ENCODE measurements at places on chromosomes 1 and 21.

DNA sequence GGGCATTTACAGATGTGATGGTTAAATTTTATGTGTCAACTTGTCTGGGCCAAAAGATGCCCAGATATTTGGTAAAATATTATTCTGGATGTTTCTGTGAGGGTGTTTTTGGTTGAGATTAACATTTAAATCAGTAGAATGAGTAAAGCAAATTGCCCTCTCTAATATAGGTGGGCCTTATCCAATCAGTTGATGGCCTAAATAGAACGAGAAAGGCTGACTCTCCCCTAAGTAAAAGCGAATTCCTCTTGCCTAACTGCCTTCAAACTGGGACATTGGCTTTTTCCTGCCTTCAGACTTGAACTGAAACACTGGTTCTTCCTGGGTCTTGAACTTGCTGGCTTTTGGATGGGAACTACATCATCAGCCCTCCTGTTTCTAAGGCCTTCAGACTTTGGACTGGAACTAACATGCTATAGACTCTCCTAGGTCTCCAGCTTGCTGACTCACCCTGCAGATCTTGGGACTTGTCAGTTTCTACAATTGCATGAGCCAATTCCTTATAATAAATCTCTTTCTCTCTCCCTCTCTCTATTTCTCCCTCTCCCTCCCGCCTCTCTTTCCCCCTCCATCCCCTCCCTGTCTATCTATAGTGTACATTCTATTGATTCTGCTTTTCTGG, 10.2 kb upstream of the NAV1 start:
- DNase-seq, result no peak

- no peak for DNase-seq
Measured at GRCh38 chr1:154115180-154115579, 39.7 kb downstream of the NUP210L start.

DNA sequence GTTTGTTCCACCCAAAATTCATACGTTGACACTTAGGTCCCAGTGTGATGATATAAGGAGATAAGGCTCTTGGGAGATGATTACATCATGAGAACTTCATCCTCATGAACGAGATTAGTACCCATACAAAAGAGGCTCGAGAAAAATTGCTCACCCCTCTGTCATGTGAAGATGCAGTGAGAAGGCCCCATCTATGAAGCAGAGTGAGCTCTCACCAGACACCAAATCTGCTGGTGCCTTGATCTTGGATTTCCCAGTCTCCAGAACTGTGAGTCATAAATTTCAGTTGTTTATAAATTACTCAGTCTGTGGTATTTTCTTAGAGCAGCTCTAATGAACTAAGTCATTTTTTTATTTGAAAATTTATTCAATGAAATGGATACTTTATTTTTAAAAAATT, 42.6 kb upstream of the USP25 start:
- no peak for DNase-seq

GRCh38 chr1:61636376-61636775, 88.6 kb downstream of the TM2D1 start:
- no peak for DNase-seq

GRCh38 chr21:42997053-42997452, 22.7 kb downstream of the PKNOX1 start:
- no peak for DNase-seq

- DNase-seq, result no peak
Measured at GRCh38 chr1:38746402-38746935, 113.1 kb downstream of the RRAGC start.

DNA sequence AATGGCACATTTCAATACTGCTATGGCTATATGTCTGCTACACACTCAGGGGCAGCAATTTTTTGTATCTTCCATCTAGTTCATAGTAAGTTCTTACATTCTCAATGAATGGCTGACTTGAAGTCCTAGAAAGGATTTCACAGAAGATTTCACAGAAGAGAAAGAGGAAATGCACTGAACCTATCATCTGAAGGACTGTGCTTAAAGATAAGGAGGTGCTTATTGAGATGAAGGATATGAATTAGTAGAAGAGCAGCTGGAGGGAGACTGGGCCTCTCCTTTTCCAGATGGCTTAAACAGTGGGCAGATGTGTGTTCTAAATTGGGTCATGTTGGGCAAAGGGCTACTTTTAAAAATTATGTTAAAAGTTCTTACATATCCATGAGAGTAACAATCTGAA, 14.6 kb downstream of the ADAR start:
- no peak for DNase-seq

DNA sequence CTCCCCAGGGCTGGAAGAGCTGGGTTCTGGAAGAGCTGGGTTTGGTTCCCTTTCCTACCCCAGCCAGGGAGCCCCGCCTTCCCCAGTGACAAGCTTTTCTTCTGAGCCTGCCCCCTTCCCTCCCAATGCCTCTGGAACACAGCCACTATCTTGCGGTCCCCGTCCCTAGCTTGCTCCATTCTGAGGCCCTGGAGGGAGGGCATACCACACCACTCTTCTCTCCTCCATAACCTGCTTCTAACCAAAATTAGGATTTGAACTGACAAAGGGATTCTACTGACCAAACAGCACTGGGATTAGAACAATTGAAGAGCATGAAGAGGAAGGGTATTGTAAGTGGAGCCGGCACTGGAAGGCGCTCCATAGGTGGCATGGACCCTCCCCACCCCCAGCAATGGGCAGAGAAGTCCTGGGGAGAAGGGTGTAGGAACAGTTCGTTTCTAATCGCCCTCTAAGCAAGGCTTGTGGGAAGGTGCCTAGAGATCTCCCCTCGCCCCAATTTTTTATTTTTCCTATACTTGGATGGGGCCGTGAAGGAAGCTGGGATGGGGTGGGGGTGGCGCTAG, 690 bp downstream of the C1orf216 start:
- no peak for DNase-seq

GRCh38 chr1:51716746-51717145, 99.9 kb downstream of the OSBPL9 start:
- no peak for DNase-seq

DNA sequence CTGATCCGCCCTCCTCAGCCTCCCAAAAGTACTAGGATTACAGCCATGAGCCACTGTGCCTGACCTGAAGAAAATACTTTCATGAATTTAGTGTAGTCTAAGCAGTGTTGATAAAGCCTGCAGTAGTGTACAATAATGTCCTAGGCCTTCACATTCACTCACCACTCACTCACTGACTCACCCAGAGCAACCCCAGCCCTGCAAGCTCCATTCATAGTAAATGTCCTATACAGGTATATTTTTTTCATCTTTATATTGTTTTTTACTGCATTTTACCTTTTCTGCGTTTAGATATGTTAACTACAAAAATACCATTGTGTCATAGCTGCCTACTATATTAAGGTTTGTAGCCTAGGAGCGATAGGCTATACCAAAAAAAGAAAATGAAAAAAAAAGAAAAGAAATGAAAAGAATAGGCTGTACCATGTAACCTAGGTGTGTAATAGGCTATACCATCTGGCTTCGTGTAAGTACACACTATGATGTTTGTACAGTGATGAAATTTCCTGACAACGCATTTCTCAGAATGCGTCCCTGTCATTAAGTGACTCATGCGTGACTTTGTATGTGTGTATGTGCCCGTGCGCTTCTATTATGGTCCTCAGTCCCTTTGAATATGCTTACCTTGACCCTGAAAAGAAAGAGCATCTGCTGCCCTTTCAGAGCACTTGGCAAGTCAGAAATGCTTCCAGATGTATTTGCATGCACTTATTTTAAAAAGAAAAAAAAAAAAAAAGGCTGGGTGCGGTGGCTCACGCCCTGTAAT, 9.2 kb upstream of the SLAMF8 start:
- DNase-seq, result no peak

DNA sequence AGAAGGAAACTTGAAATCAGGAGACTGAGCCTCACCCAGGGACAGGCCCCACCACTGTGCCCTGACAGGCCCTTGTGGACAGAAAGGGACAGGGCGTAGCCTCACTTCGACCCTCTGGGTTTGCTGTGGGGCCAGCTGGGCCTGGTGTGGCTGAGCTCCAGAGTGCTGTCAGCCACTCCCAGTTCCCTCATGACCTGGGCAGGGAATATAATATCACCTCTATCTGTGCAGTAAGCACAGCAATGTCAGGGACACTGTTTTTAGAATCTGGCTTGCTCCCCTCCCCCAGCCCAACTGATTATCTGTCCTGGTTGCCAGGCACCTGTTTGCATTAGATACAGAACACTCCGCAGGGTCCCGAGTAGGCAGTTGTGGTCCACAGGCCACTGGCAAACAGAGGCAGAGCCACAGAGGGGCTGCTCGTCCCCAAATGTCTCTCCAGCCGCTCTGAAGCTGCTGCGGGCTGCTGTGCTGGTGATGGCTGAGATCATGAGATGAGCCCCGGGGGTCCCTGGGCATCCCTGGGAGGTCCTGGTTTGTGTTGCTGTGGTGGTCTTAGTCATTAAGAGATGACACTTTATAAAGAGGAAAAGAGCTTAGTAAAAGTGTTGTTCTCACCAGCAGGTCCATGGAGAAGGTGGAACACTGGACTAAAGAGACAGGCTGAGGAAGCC, 51.6 kb downstream of the ETS2 start:
- DNase-seq, result no peak
